ENCODE measurements at places on chromosomes 6 and 20.

- no peak for DNase-seq
Measured at GRCh38 chr6:85421181-85421580, 28.7 kb upstream of the NT5E start.

- no peak for DNase-seq
Measured at GRCh38 chr6:674956-675355, 18.0 kb downstream of the EXOC2 start.

DNA sequence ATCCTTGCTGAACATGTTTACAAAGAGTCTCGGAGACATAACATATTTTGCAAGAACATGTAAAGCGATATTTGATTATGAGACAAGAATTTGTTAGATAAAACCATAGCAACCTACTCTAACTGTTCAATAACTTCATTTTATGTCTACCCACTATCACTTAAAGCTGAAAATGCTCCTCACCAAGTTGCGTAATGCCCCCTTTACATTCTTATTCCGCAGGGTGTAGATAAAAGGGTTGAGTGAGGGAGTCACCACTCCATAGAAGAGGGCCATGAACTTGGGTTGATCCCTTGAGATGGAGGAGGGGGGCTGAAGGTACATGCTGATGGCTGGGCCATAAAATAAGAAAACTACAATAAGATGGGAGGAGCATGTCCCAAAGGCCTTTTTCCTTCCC lies 29.9 kb downstream of the OR2J3 start:
- no peak for DNase-seq

DNA sequence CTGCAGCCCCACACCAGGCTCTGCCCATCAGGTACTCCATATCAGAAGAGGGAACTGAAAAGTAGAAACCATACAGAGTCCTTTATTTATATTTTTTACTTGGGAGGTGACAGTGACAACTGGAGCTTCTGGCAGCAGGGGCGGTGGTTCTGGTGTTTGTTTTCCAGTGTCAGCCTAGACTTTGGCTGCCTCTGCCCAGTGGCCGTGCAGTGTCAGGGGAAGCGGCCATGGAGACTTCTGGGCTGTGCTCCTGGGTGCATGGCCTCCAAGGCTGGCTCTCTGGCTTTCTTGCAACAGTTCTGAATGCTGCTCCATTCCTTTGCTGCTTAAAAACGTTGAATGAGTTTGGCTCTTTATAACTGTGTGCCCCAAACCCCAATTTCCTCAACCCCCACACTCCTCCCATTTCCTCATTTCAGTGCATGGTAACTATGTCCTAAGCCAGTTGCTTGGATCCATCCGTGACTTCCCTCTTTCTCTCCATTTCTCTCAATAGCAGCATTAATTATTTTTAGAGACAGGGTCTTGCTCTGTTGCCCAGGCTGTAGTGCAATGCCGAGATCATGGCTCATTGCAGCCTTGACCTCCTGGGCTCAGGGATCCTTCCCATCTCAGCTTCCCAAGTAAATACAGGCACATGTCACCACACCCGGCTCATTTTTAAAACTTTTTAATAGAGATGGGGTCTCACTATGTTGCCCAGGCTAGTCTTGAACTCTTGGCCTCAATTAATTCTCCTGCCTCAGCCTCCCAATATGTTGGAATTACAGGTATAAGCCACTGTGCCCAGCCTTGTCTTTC lies 141.1 kb upstream of the SGK1 start:
- no peak for DNase-seq

DNA sequence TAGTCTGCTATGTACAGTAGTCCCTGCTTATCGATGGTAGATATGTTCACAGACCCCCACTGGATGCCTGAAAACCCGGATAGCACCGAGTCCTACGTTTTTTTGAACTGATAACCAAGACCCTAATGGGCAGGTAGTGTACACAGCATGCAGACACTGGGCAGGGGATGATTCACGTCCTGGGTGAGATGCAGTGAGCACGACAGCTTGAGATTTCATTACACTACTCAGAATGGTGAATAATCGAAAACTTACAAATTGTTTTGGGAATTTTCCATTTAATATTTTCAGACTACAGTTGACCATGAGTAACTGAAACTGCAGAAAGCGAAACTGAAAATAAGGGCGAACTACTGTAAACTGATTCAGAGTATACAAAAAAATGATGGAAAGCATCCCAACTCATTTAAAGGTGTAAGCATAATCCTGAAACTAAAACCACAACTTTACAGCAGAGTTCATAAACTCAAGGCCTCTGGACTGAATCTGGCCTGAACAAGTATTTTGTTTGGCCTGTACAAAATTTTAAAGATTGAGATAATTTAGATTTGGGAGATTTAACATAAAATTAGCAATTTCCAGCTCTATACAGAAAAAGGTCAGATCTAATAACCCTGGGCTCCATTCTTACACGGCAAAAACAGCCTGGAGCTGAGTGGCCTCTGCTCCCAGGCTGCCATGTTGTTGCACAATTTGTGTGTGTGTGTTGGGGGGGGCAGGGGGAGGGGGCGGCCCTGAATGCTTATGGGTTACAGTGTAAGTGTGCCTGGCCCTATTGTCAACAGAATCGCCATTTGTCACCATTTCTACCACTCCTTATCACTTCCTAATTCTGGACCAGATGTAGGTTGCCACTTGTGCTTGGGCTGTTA lies 34.9 kb downstream of the RNF24 start:
- DNase-seq = no peak

GRCh38 chr6:43491750-43492661 lies 14.6 kb downstream of the TJAP1 start:
- DNase-seq = no peak

- no peak for DNase-seq
Measured at GRCh38 chr6:71287038-71287437, 1.6 kb upstream of the OGFRL1 start.

DNA sequence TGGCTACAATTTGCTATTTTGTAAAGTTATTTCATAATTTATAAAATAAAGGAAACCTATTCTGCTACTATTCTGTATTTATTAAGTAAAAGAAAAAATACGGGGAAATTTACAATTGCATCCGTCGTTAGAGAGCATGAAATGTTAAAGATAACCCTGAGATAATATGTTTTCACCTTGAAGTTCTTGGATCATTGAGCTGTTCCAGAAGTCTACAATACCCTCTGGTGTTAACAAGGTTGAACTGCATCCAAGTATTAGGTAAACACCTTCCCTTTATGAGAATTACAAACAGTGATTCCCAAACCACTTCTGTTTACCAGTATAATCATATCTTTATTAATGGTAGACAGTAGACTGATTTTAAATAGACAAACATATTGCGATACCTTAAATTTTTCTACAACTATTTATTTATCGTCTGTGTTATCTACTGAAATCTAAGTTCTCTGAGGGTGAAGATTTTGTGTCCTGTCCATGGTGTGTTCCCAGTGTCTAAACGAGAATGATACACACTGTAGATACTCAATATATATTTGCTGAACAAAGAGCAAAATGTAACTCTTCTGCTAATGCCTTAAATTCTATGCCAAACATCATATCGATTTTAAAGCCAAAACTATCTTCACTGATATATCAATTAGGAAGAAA lies 28.2 kb downstream of the TBC1D32 start:
- no peak for DNase-seq

GRCh38 chr20:49424536-49424935 lies 57.9 kb downstream of the KCNB1 start:
- DNase-seq = no peak

GRCh38 chr20:22924949-22925612 lies 110.0 kb upstream of the SSTR4 start:
- no peak for DNase-seq

- no peak for DNase-seq
Measured at GRCh38 chr20:48777005-48777404, 50.8 kb downstream of the PREX1 start.

- no peak for DNase-seq
Measured at GRCh38 chr6:13517116-13517515, 29.7 kb upstream of the GFOD1 start.

GRCh38 chr6:117976030-117976651 lies 69.1 kb downstream of the SLC35F1 start:
- DNase-seq = no peak

GRCh38 chr6:75449630-75450206 lies 43.9 kb downstream of the FILIP1 start:
- no peak for DNase-seq

DNA sequence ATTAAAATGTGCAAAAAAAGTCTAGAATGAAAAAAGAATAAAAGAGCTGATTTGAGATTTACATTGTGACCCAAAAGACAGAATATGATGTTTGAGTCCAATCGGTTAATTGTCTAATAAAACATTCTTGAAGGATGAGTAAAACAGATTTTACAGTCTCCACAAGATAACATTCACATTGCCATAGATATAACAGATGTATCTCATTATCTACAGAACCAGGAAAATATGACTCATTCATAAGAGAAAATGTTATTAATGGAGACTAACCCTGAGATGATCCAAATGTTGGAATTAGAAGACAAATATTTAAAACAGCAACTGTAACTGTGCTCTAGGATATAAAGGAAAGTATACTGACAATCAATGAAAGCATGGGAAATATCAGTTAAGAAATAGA lies 141.7 kb downstream of the RFX6 start:
- no peak for DNase-seq

DNA sequence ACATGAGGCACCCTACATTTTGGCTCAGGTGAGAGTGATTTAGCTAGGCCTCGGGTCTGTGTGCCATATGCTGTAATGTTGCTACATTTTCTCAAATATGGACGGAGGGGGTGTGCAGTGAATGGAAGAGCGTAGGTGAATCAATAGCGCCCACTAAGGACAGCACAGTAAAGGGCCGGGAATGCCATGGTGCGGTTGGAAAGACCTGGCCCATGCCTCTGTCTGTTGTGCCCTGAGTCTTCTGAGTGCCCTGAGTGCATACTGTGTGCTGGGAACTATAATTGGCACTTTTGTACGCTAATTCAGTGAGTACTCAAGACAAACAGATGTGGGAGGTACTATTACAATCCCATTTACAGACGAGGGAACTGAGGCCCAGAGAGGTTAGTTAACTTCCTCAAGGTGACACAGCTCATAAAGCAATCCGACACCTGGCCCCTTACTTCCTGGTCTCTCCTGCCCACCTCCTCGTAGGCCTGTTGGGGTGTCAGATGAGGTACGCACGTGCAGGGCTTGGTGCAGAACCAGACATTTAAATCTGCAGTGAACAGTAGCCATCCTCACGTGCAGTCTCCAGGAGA lies 17.3 kb downstream of the SLC22A1 start:
- DNase-seq = no peak

DNA sequence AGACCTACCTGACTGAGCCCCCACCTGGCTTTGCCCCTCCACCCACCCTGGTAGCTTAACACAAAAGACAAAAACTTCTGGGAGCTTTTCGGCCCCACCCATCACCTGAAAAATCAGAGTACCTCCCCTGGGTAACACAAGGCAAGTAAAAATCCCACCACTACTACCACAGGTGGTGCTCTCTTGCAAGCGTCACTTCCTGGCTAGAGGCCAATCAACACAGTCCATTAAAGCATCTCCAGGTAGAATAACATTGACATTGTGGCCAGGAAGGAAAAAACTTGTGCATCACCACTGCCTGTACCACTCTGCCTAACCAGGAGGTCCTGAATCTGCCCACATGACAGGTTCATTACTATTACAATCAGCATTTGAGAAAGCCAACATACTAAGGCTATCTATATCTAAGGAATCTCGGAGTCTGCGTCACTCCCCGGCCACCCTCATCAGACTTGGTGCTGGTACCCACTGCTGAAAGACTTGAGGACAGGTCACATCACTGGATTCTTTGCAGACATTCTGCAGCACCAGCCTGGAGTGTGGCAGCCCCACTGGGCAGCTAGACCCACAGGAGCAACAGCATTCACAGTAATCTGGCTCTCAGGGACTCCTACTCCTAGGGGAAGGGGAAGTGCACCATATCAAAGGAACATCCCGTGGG lies 125.9 kb downstream of the CDK19 start:
- DNase-seq = no peak

- DNase-seq = no peak
Measured at GRCh38 chr6:163459536-163459935, 45.0 kb downstream of the QKI start.

GRCh38 chr6:108621117-108621516 lies 60.4 kb downstream of the FOXO3 start:
- no peak for DNase-seq

- no peak for DNase-seq
Measured at GRCh38 chr6:142378138-142378875, 76.5 kb downstream of the ADGRG6 start.

DNA sequence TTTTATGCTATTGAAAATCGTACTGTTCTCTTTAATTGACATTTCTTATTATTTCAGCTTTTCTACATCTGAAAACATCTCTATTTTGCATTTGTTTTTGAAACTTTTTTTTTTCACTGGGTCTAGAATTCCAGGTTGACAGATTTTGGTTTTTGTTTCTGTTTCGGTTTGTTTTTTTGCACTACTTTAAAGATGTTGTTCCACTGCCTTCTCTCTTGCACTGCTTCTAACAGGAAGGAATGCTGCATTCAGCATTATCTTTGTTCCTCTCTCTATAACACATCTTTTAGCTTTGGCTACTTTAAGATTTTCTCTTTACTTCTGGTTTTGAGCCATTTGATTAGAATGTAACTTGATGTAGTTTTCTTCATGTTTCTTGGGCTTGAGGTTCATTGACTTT lies 20.1 kb upstream of the SLC17A1 start:
- no peak for DNase-seq

DNA sequence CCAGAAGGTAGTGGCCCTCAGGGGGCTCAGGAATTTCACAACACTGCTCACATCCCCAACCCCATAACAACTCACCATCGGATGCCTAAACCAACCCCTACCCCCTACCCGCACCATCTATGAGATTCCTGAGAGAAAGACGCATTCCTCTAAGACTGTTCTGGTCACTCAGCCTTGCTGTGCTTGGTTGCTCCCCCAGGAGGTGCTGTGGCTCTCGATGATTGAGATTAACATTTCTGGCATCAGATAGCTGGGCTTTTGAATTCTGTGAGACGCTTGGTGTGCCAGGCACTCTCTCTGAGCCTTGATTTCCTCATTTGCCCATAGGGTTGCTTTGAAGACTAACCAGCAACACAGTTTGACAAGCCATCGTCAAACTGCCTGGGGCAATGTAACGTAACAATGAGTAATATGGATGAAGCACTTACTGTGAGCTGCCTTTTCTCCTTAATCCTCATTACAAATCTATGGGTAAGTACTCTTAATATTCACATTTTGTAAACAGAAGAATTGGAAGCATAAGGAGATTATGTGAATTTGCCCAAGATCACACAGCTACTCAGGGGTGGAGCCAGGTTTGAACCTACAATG lies 978 bp downstream of the WFDC6 start:
- no peak for DNase-seq
